Stimulated activated CD8-positive, alpha-beta memory T cell treated with anti-CD3 and anti-CD28 coated beads, Interleukin-2, amount 100 ng/mL, for 1 hour (primary cell): ENCODE measurements at places on chromosomes 11 and 22.
A peak's percentile ranks its signal among the peaks of the same experiment; 100 is the strongest.

GRCh38 chr22:28560046-28560742 lies 119.4 kb downstream of the TTC28 start:
- no peak for DNase-seq

GRCh38 chr11:70559516-70559915 lies 161.2 kb downstream of the CTTN start:
- DNase-seq = no peak

DNA sequence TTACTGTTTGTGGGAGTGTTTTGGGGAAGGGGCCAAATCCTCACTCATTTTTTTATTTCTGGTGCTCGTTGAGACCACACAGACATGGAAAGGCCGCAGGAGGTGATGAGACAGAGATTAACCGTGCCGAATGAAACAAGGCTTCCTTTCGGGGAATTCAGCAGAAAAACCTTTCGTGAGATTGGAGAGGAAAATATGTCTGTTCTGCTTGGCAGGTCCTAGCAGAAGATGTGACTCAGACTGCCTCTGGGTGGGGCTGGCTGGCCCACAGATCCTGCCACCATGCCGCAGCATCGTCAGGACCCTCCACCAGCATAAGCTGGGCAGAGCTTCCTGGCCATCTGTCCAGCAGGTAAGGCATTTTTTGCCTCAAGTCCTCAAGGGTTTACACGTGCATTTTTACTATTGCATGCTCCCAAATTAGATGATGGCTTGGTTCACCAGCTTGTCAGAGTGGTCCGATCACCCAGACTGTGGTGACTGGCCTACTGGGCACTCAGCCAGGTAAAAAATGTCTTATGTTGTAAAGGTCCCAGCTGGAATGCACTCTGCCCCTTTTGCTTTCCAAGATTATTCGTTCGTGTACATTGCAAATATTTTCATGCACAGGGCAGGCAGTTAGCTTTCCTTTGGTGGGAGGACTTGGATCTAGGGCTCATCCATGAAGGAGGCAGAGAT lies 1.5 kb downstream of the DDB2 start:
- peak; percentile 37 for DNase-seq

GRCh38 chr22:48528221-48528915 lies 1299.3 kb downstream of the BRD1 start:
- no peak for DNase-seq

- no peak for DNase-seq
These were observed 24.8 kb downstream of the CTNND1 start for GRCh38 chr11:57786436-57786835.

DNA sequence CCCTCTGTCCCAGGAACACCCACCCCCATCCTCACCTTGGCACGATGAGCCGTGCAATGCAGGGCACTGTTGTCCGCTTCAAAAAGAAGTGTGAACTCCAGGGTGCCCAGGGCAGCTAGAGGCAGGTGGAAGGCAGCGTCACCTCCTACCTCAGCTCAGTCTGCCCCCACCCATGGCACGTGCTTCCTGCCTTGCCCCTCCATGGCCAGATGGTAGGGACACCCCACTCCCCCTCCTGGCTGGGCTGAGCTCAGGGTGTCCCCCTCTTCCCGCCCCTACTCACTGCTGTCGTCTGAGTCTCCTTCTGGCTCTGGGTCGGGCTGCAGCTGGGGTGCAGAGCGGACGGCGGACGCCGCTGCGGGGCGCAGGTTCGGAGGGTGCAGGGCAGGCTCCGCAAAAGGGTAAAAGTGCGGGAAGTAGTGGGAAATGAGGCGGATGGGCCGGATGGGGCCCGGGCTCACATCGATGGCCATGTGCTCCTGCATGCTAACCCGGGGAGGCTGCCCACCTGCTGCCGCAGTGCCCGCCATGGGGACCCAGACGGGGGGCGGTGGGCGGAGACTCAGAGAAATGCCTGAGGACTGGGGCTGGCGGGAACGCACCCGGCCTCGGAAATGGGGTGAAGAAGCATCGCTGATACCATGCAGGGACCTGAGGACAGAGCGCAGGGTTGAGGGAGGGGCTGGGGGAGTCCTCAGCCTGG lies 9.1 kb downstream of the NDUFV1 start:
- DNase-seq = no peak

- no peak for DNase-seq
These were observed 839.8 kb upstream of the CNTN5 start for GRCh38 chr11:98180921-98181320.

DNA sequence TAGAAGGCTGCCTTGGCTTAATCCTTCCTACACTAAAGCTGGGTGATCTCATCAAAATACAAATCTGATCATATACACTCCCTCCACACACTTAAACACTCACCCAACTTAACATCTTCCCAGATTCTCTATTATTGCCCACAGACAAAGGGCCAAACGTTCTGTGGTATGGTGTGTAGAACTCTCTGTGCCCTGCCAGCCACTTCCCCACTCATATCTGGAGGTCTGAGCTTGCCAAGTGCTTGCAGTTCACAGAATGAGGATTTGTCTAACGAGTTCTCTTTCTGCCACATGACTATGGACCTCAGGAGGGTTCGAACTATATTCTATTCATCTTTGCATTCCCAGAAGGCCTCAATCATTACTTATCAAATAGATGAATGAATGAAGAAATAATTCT lies 77.6 kb downstream of the MPPED2 start:
- DNase-seq = no peak

- no peak for DNase-seq
These were observed 54.5 kb upstream of the NOX4 start for GRCh38 chr11:89545691-89546090.

DNA sequence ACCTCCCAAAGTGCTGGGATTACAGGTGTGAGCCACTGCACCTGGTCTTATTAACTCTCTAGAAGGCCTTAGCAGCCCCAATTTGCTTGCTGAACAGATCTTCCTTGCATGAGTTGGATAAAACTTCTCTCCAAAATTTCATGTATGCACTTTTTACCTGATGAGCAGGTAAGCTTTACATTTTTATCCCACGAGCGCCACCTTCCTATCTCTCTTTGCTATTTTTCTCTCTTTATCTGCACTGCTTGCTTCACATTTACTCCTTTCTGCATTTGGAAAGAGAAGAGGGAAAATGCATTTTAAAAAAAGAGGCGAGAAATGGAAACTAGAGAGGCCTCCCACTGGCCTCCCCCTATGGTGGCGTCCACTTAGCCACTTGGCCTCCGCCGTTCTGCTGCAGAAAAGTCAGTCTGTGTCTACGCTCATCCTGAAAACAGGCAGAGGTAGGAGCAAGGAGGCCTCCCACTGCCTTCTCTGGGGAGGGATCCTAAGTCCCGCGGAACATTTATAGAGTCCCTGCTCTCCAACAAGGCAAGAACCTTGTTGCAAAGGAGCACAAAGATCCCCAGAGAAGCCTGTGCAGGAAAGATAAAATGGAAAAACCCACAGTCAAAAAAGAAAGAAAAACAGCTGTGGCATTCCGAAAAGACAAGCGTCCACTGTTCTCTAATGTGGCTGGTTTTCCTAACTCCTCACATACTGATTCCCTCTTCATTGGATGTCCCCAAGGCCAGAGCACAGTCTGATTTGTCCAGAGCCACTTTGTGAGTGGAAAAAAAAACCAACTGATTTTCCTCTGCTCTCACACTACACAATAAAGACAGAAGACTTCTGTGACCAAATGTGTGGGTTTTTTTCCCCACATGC lies 62.2 kb upstream of the INCENP start:
- DNase-seq = no peak

DNA sequence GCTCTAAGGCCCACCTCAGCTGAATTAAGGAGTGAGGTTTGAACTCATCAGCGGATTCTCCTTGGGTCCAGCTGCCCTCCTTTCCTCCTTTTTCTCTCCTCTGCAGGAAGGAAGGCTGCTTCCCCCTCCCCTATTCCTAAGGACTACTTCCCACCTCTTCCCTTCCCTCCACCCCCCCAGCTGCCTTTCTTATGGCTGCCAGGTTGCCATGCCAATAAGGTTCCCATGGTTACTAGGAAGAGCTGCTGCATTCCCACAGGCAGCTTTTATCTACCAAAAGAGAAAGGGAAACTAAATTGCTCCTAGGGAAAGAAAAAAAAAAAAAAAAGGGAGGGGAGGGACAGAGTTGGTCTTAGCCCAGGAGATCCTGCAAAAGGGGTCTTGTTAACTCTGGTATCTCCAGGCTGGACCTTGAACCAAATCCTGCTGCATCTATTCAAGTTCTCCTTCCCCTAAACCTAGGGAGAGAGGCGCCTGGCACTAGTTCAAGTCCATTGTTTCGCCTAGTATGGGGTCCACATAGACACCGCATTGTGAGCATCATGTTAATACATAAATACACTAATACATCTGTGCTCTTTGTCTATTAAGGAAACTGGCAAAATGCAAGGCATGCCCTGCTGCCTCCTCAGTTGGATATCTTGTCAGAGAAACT lies 21.2 kb upstream of the FEZ1 start:
- no peak for DNase-seq

DNA sequence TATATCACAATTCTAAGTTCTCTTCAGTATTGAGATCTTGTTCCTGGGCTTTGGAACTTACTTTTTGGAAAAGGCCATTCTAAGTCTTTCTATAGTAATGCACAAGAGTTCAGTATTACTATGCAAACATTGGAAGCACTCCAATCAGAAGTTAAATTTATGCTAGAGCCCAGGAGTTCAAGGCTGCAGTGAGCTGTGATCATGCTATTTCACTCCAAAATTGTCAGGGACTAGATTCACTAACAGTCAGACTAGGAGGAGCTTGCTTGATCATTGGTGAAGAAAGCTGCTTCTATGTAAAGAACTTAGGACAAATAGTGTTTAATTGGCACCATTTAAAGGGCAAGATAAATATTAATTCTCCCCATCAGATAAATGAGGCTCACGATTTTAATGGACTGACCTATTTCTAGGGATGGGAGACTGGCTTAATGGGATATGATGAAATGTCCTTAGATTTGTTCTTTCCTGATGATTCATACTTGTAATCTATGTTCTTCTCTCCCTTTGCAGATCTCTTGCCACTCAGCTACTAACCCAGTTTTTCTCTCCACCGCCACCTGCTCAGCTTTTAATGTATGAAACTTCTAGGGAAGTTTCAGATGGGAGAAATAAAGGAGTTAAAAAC lies 32.6 kb upstream of the TMEM123 start:
- no peak for DNase-seq

GRCh38 chr11:70527046-70527395 lies 128.7 kb downstream of the CTTN start:
- DNase-seq = no peak

- no peak for DNase-seq
These were observed 84.6 kb upstream of the LRRC55 start for GRCh38 chr11:57097149-57097548.

DNA sequence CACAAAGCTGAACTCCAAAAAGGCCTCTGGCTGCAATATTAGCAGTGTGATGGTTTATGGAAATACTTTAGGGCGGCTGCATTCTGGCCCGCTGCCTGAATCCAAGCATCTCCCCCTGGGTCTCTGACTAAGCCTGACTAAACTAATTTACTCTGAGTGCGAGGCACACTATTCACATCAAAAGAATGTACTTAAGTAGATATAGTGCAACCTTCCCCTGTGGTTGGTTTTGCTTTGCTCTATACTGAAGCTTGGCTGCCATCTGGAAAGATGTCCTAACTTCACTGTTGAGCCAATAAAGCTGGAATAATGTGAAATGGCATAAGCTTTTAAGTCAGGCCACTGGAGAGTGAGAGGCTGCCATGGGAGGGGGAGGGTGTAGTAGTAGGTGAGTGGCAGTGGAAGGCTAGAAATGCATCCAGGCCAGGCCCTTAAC lies 321.6 kb downstream of the AASDHPPT start:
- DNase-seq = no peak

DNA sequence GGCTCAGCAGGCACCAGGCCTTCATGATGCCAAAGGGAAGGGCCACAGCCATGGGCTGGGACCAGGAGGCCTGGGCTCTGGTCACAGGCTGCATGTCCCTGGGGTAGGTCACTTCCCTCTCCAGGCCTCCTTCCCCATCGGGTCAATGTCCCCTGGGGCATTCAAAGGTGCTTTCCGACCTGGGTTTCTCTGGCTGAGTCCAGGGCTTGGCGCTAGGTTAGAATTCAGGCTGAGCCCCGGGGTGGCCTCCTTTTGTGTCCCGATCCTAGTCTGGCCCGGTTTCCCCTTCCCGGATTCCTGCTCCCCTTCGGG lies 12.2 kb downstream of the MAFF start:
- DNase-seq = no peak

DNA sequence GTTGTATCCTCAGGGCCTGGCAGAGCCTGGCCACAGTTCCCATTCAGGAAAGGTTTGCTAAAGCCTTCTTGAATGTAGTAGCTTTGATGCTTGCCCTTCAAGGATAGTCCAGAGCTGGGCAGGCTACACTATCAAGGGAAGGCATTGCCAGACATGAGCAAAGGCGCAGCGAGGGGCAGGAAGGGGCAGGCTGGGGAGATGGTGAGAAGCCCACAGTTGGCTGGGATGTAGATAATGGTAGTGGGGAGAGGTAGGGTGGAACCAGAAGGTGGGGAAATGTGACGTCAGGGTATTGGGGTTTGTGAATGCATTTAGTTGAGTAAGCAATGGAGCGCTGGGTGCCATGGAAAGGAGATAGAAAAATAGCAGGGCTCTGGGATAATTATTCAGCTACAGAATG lies 28.6 kb downstream of the LRRC32 start:
- DNase-seq = no peak

DNA sequence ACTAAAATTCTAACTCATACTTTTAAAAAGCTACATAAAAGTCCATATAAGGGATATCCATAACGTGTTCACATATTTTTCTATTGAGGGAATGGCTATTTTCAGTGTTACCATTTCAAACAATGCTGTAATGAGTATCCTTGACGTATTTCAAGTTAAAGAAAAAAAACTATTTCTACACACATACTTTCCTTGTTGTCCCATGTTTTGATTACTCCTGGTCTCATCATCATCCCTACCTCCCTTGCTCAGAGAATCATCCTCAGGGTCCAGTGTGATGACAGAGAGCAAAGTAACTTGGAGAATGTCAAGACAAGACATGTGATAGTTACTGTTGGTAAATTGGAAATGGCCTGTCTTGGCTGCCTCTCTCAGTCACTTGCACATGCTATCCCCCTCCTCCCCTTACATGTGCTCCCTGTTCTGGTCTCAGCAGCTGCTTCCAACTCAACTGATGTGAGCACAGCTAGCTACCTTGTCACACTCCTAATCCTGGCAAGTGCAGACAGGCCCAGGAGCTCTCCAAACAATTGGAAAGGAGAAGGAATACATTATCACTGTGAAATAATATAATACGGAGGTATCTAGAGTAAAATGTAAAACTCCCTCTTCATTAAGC lies 21.8 kb downstream of the NUMA1 start:
- DNase-seq = no peak
